NCI-H1694 (cell line): ENCODE measurements at places on chromosomes 4 and X.
A peak's percentile ranks its signal among the peaks of the same experiment; 100 is the strongest.

GRCh38 chr4:140304346-140304745 is 69.1 kb upstream of the SCOC start:
- no peak for DNase-seq

GRCh38 chr4:83546786-83547185 is 10.9 kb downstream of the GPAT3 start:
- DNase-seq = no peak

- DNase-seq = peak; percentile 7
Observed at GRCh38 chrX:69387567-69388487, 116.3 kb upstream of the NALF2 start.

GRCh38 chr4:26821677-26822503 is 38.8 kb upstream of the STIM2 start:
- no peak for DNase-seq

DNA sequence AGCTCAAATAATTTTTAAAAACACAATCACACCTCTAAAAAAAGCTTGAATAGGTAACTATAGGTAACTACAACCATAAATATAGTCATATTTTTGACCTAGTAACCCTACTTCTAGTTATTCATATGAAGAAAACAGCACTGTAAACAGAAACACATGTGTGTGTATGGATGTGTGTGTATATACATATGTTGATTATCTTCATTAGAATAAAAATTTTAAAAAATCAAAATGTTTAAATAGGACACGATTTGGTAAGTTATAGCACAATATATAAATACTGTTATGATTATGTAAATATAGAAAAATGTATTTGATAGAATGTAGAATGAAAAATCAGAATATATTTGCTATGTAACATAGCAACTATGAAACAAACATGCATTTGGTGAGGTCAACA is 258.1 kb upstream of the GK2 start:
- DNase-seq = no peak

DNA sequence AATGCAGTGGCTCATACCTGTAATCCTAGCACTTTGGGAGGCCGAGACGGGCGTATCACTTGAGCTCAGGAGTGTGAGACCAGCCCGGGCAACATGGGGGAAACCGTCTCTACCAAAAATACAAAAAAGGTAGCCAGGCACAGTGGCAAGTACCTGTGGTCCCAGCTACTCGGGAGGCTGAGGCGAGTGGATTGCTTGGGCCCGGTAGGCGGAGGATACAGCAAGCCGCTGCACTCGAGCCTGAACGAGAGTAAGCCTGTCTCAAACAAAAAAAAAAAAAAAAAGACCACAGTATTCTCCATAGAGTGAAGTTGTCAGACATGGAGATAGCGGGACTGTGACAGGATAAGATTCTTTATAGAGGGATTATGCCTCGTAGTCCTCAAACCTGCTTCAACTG is 76.1 kb upstream of the SH3RF1 start:
- no peak for DNase-seq

- DNase-seq = peak; percentile 61
Observed at GRCh38 chr4:23135792-23136645, 443.3 kb downstream of the GBA3 start.

GRCh38 chrX:78747489-78747888 is at the start of gene LPAR4:
Gene LPAR4, plus strand, starts transcription at chrX:78747720. Its CDS starts 7,150 bp downstream, at chrX:78754870.
- no peak for DNase-seq

- DNase-seq = no peak
Observed at GRCh38 chrX:39935411-39936064, 162.2 kb downstream of the BCOR start.

DNA sequence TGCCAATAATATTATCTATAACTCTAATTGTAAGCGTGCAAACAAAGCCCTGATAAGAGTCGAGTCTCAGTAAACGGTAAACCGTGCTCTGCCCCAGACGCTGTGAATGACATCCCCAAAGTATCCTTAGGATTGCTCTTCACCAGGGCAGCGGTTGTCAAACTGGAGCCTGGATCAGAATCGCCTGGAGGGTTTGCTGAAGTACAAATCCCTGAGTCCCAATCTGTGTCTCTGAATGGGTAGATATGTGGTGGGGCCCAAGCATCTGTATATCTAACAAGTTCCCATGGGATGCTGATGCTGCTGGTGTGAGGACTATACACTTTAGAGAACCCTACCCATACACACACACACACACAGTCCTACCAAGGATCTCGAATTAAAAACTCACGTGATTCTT is 813 bp upstream of the APBB2 start:
- DNase-seq = no peak
